ENCODE measurements at places on chromosomes 5 and 9.

GRCh38 chr5:74310386-74310785 is 330.1 kb downstream of the ENC1 start:
- no peak for ATAC-seq

- no peak for ATAC-seq
Measured at GRCh38 chr5:67179697-67180361, 16.8 kb downstream of the CD180 start.

DNA sequence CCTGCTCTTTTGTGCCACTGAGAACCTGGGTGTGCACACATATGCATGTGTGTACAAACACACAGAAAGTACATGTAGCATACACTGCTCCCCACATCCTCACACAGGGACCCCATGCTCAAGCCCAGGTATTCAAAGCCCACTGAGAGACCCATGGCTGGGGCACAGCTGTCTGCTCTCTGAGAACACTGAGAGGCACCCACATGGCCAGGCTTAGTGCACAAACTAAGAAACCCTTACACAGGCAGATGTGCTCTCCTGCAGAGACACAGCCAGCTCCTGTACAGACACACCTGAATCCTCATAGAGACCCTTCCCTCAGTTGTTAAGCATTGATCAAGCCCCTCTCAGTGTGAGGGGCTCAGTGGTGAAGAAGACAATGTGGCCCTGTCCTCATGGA is 92.5 kb downstream of the CACNA1B start:
- no peak for ATAC-seq

- ATAC-seq, result no peak
Measured at GRCh38 chr5:179771311-179771895, 22.4 kb upstream of the LTC4S start.

- ATAC-seq, result no peak
Measured at GRCh38 chr9:6905850-6906375, 148.1 kb downstream of the KDM4C start.

DNA sequence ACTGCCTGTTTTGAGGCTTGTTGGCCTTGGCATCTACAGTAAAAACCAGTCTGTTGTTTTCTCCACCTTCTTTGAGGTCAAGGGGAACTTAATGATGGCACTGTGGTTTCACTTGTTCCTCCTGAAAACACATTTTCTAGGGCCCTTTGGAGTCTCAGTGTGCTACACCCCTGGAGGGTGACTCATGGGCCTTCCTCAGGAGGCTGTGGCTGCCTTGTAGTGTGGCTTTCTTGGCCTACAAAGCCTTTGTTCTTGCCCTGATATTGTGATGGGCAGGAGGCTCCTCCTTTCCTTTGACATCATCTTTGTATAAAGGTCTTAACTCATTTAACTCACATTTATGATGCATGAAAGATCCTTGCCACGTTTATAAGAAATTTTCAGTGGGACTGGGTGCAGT is 56.3 kb upstream of the GPBP1 start:
- no peak for ATAC-seq

- ATAC-seq, result no peak
Measured at GRCh38 chr5:169795338-169795737, 158.3 kb downstream of the DOCK2 start.

DNA sequence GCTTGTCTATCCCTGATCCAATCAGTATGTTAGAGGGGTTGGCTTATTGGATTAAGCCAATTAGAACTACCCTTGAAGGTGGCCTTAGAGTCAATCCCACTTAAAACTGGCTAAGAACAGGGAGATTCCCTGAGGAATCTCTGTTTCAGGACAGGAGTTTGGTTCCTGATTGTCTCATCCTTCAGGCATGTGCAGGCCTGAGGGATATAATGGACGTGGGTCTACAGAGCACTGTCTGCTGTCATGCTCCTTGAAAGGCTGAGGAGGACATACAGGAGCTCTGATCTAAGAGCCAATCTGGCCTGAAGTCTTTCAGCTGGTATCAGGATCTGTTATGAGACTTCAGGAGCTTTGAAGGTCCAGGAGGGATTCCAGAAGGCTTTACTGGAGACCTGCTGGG is 36.2 kb upstream of the PRXL2C start:
- no peak for ATAC-seq

DNA sequence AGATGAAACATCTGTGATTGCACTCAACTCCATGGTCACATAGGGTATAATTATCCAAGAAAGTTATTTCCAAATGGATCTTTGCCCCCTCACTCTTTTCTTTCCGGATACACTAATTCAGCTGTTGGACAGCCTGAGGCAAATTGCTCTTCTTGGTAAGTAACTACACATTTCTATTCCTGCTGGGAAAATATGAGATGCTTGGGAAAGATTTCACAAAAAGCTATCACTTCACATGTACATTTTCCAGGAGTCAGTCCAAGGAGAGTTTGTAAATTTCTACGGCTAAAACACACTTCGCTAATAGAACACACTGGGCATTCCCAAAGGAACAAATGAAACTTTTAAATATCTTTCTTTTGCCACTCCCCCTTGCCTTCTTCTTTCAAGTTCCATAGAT is 123.0 kb upstream of the GRIA1 start:
- ATAC-seq, result no peak

DNA sequence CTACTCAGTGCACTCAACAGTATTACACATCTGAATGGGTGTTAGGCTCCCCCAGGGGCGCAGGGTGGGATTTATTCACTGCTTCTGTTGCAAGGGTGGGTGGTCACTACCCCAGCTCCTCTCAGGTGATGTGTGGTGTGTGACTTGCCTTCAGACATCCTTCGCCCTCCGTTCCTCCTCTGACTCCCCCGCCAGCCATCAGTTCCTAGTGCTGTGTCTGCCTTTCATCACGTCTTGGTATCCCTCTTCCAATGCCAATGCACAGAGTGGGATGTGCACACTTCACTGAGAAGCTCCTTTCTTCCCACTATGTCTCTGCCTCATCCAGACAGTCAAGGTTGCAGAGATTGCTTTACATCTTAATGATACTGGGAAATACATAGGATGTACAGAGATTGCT is 79.4 kb downstream of the SLIT3 start:
- no peak for ATAC-seq

- no peak for ATAC-seq
Measured at GRCh38 chr5:130528474-130528873, 624.2 kb downstream of the CHSY3 start.

DNA sequence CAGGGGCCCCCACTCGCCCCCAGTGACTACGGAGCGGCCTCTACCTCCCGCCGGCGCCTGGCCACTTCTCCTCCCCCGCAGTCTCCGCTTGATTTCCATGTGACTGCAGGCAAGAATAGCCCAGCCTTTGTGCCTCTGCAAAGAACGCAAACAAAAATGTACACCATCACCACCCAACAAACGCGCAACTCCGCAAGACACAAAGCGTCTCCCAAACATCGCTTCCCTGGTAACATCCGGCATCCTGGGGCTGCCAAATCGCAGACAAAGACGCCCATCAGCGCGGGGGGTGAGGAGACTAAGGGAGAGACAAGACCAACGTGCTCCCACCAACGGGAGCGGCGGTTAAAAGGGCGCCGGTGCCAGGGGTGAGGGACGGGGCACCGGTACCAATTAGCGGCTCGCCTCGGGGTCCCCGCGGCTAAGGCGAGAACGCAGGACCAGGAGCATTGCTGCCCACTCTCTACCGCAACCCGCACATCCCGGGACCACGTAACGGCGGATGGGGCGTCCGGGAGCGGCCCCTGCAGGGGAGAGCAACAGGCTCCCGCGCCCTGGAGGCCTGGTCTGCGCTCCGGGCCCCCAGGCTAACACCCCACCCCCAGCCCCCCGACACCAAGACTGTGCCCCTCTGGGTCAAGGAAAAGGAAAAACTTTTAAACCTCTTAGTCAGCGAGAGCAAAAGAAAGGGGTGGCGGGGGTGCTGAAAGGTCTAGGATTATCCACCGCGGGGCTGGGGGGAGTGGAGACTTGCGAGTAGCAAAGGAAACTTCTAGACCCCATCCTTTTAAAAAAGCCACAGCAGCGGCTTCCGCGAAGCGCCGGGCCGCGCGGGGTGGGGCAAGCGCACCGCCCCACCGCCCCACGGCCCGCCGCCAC is 885 bp downstream of the MPDZ start:
- peak; percentile 60 for ATAC-seq

DNA sequence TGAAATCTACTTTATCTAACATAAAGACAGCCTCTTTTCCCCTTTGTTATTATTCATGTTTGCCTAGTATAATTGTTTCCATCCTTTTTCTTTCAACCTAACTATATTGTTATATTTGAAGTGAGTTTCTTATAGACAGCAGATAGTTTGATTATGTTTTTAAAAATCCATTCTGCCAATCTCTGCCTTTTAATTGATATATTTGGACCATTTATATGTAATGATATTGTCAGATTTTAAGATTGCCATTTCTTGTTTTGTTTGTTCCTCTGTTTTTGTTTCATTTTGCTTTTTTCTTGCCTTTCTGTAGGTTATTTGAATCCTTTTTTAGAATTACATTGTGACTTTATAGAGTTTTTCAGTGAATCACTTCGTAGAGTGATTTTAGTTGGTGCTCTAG is 74.8 kb upstream of the TMEM171 start:
- ATAC-seq, result no peak

DNA sequence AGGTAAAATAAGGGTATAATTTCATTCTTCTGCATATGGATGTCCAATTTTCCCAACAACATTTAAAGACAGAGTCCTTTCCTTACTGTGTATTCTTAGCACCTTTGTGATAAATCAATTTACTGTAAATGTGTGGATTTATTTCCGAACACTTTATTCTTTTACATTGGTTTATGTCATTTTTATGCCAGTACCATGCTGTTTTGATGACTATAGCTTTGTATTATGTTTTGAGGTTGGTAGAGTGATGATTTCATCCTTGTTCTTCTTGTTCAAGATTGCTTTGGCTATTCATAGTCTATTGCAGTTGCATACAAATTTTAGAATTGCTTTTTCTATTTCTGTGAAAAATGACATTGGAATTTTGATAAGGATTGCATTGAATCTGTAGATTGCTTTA is 53.4 kb upstream of the CCDC152 start:
- no peak for ATAC-seq

DNA sequence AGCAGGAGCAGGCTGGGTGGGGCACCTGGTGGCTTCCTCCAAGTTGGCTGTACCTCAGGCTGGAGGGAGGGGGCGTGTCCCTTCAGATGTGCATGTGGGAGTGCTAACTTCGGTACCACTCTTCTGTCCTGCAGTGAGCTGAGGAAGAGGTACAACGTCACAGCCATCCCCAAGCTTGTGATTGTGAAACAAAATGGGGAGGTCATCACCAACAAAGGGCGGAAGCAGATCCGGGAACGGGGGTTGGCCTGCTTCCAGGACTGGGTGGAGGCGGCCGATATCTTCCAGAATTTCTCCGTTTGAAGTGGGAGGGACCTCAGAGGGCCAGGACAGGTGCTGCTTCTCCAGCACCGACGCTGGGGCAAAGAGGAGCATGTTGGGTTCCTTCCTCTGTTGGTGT is 9.3 kb downstream of the NXNL2 start:
- ATAC-seq, result no peak

DNA sequence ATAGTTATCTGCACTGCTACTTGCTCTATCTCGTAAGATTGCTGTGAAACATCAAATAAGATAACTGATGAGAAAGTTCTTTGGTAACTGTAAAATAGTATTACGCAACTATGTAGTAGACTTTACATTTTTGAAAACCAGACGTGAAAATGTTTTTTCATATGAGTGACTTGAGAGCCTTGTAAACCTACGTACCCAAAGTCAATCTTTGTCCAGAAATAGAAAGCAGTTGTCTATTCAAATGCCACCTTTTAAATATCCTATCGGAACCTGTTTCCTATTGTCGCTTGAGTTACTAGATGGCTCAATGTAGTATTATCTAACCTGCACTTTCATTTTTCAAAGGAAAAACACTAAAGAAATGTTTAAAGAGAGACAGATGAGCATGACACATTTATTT is 1.6 kb downstream of the FNIP1 start:
- ATAC-seq, result no peak

- no peak for ATAC-seq
Measured at GRCh38 chr9:115254287-115255180, 136.6 kb upstream of the TNC start.

GRCh38 chr9:115359017-115359780 is 241.2 kb upstream of the TNC start:
- ATAC-seq, result no peak

DNA sequence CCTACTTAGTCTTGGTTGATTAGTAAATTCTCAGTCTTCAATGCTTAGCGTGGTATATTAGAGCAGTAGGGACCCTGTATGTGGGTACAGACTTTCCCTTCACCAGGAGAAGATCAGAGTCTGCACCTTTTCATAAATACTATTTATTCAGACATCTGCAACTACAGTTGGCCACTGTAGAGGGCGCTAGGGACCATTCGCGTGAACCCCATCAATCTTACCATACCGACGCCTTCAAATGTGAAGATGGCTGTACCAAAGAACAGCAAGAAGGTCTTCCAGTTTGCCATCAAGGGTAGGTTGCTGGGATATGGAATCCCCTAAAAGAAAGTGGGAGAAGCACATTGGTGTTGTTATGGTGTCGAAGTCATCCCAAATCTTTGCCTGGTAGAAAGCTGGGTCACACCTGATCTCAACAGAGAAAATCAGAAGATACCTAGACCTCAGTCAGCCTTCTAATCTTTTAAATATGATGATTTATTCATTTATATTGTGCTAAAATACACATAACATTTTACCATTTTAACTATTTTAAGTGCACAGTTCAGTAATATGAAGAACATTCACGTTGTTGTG is 19.1 kb downstream of the SLC36A3 start:
- no peak for ATAC-seq

DNA sequence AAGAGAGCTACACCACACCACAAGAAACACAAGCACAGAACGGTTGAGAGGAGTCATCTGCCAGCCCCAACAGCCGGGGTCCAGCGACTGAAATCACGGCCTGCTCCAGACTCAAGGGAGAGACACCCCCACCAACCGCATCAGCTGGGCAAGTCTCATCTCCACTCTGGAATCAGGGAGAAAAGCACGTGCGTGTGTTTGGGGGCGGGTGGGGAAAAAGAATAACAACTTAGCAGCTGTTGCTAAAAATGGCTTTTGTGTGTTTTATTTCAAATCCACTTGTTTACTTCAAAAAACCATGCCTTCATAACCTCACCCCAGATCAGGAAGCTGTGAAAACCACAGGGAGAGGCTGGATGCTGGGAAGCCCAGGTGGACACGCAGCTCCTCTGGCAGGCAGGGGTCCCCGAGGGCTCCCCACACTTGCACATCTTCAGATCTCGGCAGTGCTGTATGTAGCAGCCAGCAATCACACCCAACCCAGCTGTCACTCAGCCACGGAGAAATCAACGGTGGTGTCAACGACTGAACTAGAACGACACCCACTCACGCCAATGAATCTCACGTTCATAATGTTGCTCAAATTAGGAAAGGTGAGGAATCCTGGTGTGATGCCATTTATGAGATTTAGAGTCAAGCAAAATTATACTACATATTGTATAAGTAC is 19.0 kb downstream of the PNPLA7 start:
- ATAC-seq, result no peak

GRCh38 chr5:139696894-139697658 is 48.9 kb downstream of the CXXC5 start:
- peak; percentile 73 for ATAC-seq

DNA sequence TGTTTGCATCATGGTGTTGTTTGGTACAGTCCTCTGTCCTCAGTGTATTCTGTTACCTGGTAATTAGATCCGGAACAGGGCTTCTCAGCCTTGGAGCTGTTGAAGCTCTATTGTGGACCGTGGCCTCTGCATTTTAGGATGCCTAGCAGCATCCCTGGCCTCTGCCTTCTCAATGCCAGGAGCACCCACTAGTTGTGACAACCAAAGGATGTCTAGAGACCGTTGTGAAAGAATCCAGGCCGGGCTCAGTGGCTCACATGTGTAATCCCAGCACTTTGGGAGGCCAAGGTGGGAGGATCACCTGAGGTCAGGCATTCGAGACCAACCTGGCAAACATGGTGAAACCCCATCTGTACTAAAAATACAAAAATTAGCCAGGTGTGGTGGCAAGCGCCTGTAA is 159.6 kb downstream of the CACNA1B start:
- no peak for ATAC-seq

- no peak for ATAC-seq
Measured at GRCh38 chr5:112555691-112556090, 136.6 kb upstream of the EPB41L4A start.

Measured in gastroesophageal sphincter (tissue), 4 donors.